CD8-positive, alpha-beta T cell (primary cell): ENCODE measurements at places on chromosomes 11 and 22.

DNA sequence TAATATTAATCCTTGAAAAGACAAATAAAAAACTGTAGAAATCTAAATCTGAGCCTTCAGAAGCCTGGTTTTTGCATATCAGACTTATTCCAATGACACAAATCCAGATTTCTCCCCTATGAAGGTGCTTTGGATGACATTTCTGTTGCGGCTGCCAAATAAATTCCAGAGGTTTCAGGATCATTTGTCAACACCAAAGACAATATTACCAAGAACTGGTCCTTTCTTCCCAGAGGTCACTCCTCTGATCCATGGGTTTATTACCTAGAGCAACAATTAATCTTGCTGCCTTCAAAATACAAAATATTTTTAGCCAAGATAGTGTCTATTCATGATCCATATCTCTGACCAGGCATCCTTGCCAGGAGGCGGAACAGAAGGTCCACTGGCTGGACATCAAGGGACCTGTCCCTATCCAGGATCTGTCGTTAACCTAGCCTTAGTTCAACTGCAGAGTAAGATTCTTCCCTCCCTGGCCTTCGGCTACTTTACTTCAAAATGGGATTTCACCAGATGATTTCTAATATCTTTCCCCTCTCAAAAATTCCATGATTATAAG lies 4.9 kb downstream of the CADM1 start:
- no peak for DNase-seq

GRCh38 chr11:18452927-18453326 lies 2.7 kb upstream of the LDHAL6A start:
- no peak for DNase-seq

- no peak for DNase-seq
These were observed 30.0 kb downstream of the KIAA1671 start for GRCh38 chr22:24982301-24983056.

DNA sequence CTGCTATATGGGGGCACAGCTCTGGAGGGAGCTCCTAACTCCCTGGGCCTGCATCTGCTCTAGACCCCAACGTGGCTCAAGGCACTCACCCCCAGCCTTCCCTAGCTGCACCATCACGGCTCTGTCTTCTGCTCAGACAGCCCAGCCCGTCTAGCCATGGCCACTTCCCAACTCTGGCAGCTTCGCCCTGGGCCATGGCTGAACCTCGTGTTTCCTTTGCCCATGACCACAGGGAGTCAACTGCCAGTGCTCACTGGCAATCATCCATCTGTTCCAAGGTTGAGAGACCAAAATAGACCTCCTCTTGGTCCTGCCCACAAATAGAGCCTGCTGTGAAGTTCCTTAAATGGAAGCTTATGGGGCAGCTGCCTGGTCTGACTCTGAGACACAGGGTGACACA lies 5.4 kb downstream of the LMO1 start:
- DNase-seq: no peak

DNA sequence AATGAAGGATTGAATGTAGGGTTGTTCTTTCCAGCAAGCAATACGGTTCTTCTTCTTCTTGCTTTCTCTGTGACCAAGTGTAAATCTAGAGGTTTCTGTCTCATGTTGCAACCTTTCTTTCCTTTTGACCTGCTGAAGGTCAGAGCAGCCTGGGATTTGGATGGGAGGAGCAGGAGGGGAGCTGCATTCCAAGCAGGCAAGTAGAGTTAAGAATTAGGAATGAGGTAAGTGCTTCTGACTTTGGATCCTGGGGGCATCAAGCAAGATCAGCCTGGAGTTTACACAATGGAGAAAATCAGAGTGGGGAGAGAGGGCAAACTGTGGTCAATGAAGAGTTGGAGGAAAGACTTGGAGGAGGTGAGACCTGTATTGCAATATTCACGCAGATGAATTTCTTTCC lies 225.6 kb upstream of the ZBED5 start:
- DNase-seq: no peak
